ENCODE measurements at places on chromosomes 3 and 15.

GRCh38 chr3:23271876-23272741, 69.0 kb downstream of the UBE2E2 start:
- DNase-seq: no peak

DNA sequence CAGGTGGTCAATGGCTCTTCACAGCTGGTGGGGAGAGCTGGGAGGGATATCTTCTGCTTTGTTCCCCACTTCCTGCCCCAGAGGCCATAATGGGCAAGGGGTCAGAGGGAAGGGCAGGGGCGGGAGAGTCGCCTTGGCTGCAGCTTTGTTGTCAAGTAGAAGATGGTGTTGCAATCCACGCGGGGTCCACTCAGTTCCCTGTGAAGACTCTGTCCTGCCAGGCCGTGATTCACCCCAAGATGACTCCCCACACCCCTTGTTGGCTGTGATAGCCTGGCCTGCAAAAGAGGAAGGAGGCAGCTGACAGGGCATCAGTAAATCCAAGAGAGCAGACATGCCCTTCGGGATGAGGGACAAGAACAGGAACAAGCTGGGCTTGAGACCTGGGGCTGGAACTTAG, 6.9 kb downstream of the GALNT15 start:
- DNase-seq: peak; percentile 94

- peak; percentile 32 for DNase-seq
These were observed 225.5 kb upstream of the IL12A start for GRCh38 chr3:159763011-159763601.

GRCh38 chr15:61256231-61256630, 27.1 kb upstream of the RORA start:
- no peak for DNase-seq

GRCh38 chr3:132898141-132898540, 140.1 kb upstream of the TMEM108 start:
- DNase-seq: no peak
